ENCODE measurements at places on chromosomes 16 and 17.

DNA sequence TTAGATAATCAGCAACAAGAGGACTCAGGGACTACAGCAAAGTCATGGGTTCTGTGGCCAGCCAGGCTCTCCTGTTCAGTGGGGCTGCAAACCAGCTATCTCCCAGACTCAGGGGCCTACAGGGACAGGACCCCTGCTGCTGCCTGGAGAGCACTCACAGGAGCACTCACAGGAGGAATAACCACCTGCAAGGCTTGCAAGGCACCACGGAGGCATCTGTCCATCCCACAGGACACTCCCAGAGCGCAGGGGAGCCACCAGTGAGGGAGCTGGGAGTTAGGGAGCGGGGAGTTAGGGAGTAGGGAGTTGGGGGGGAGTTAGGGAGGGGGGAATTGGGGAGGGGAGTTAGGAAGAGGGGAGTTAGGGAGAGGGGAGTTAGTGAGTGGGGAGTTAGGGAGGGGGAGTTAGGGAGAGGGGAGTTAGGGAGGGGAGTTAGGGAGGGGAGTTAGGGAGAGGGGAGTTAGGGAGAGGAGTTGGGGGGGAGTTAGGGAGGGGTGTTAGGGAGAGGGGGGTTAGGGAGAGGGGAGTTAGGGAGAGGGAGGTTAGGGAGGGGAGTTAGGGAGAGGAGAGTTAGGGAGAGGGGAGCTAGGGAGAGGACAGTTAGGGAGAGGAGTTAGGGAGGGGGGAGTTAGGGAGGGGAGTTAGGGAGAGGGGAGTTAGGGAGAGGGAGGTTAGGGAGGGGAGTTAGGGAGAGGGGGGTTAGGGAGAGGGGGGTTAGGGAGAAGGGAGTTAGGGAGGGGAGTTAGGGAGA, 5.7 kb downstream of the CANT1 start:
- DNase-seq, result no peak

GRCh38 chr17:66637491-66637890, 197.4 kb upstream of the CACNG5 start:
- DNase-seq, result no peak

- DNase-seq, result no peak
These were observed 4.1 kb upstream of the HOXB9 start for GRCh38 chr17:48630009-48630924.

DNA sequence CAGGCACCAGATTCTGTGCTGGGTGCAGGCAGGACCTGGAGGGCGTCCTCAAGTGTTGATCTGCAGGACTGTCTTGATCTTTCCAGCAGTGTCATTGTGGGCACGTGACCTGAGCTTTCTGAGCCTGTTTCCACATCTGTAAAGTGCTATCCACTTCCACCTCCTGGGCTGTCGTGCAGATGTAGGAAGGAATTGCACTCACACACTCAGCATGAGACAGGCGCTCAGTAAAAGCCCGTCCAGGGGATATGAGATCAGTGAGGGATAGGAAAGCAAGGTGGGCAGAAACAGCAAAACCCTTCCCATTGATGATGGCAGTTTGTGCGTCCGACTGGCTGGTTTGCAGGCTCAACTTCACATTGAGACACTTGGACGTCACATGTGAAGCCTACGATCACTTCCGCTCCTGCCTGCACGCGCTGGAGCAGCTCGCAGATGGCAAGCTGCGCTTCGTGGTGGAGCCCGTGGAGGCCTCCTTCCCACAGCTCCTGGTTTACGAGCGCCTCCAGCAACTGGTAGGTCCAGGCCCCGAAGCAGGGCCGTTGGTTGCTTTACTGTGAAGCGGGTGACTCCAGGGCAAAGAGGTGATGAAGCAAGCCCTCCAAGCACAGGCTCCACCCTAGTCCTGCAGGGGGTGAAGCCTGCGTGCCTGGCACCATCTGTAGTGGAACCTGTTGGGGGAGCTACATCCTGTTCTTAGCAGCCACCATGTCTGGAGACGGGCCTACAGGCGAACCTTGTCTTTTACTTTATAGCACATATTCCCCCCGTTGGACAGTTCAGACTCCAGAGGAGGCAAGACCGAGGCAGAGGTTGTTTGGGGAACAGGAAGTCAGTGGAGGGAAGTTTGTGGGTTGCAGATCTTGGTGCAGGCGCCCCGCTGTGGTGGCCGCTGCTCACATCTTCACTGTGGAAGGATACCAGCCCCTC, 23.0 kb downstream of the METTL22 start:
- no peak for DNase-seq

- no peak for DNase-seq
These were observed 372.3 kb upstream of the MON1B start for GRCh38 chr16:76818606-76819181.

- DNase-seq, result no peak
These were observed 140.6 kb downstream of the VPS53 start for GRCh38 chr17:574061-574460.

DNA sequence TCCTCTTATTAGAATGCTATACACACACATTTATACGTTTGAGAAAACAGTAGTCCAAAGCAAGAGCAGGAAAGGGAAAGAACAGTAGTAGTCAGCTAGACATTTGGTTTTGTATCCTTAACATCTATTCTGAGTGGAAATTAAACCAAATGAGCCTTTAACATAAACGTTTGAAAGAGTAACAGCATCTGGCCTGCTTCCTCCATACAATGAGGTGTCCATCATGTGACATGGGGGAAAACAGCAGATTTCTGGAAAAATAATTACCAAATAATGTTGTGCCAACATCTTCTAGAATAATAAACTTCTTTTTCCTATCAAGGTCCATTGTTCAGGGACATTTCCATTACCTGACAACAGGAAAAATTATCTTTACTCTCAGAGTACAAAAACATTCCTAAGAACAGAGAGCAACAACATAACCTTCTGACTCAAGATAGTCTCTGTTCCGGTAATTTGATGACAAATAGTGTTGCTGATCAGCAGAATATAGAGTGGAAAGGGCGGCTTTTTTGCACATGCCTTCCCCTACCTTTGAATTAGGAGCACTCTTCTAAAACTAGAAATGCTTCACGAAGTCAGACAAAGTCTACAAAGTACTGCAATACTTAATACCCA, 20.2 kb downstream of the CYTH1 start:
- no peak for DNase-seq

- DNase-seq, result no peak
These were observed 48.6 kb downstream of the TNFRSF13B start for GRCh38 chr17:16923097-16923903.

GRCh38 chr16:14420721-14421488, 209.2 kb downstream of the PARN start:
- no peak for DNase-seq

DNA sequence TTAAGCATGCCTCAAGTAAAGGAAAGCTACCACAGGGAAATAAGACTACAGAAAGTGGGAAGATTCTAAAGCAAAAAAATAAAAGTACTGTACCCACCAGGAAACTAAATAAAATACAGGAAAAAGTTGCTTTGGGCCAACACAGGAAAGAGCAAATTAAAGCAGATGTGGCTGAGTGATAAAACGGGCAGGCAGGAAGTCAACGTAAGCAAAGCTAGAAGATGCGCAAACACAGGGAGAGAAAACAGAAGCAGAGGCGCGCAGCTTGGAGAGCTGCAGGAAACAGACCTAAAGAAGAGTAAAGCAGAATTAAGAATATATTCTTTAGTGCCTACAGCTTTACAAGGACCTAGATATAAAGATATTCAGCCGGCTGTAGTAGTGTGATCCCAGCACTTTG, 21.7 kb downstream of the USP36 start:
- DNase-seq, result no peak

DNA sequence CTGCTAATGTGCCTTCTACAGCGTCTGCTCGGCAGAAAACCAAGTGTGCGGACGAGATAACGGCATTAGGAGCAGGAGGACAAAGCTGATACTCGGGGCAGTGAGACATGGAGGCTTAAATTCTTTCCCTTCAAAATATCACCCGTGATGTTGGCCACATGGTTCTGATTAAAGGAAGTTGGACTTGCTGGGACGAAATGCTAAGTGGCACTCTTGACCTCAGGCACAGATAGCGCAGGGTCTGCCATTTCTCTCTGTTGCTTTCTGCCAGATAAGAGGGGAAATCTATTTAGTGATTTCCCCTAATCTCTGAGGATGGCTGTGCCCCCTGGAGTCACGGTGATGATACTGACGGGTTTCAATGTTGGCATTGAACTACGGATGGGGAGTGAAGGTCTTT, 509.6 kb upstream of the EEF2KMT start:
- DNase-seq, result no peak

DNA sequence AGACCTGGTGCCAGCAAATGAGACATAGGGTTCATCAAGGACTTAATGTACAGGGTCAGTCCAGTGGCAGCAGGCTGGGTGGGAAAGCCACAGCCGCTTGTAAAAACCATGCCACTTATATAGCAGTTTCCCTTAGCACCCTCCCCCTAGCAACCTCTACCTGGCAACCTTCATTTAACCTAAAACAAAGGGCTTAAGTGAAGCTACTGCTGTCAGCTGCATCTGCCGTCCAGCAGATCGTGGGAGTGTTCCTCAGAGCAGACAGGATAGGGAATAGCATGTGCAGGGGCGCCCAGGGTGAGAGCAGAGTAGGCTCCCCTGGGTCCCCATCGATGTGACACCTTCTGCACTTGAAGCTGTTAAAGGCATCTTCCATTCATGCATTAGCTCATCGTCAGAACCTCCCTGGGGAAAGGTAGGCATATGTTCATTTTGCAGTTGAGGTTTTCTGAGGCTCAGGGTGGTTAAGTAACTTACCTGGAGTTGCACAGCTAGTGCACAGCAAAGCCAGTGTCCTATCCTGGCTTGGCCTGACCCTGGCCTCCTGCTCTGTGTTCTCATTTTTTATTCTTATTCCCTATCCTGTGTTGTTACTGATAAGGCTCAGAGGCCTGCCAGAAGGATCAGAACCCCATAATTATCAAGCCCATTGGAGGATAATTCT, 112.5 kb downstream of the SOCS1 start:
- no peak for DNase-seq

DNA sequence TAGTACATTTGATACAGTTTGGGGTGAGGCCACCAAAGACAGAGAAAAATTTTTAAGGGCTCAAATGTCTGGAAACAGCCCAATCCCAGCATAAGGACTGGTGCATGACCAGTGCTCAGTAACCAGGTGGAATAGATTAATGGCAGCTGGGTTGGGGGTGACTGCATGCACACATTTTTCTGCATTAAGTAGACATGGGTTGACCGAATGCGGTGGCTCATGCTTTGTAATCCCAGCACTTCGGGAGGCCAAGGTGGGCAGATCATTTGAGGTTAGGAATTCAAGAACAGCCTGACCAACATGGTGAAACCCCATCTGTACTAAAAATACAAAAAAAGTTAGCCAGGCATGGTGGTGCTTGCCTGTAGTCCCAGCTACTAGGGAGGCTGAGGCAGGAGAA, 121.1 kb upstream of the HSBP1 start:
- DNase-seq, result no peak

- DNase-seq, result no peak
These were observed 38.1 kb upstream of the VPS4A start for GRCh38 chr16:69273009-69273408.
